ENCODE measurements at places on chromosomes 3 and 15.

- no peak for DNase-seq
Measured at GRCh38 chr15:27757052-27757451, 342.1 kb downstream of the OCA2 start.

GRCh38 chr3:50381383-50381782 is 22.1 kb upstream of the TMEM115 start:
- DNase-seq = no peak

DNA sequence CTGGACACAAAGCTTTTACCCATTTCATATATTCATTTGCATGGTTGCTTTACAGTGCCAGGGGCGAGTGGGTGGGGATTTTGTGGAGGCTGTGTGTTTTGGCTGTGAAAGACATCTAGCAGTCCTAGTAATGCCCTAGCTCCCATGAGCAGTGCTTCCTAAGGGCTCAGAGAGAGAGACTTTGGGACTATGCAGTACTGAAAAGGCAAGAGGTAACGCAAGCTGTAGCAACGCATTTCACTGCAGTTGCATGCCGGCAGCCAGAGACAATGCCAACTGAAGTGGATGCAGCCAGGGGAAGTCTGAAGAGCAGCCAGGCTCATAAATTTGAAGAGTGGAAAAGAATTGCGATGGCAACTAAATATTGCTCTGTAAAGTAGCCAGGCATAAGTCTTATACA is 27.4 kb upstream of the ATP10A start:
- DNase-seq = no peak

DNA sequence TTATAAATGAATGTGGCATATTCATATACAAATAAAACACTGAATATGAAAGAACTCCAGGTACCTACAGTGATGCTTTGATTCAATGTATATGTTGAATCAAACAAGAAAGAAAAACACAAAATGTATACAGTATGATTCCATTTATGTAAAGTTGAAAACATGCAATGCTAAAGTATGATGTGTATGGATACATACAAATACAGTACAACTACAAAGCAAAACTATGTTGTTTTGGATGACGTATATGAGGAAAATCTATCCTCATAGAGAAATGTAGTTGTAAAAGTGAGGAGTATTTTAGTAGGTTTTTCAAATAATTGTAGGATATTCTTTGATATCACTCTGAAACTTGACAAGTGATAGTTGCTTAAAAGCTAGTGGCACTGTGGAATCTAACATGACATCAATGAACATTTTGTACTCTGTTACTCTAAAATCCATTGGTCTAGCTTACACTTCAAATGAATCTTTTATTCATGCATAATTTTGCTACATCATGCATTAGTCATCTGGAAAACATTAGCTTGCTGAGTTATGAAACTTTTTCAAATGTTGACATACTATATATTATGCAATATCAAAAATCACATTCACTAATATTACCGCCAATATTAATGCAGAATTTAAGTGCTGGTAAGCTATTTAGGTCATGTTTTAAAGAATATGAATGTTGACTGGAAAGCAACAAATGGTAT is 278.1 kb upstream of the CHRNA7 start:
- no peak for DNase-seq

- DNase-seq = no peak
Measured at GRCh38 chr3:151262871-151263525, 15.3 kb downstream of the P2RY14 start.

- DNase-seq = no peak
Measured at GRCh38 chr3:150521463-150521862, 24.8 kb downstream of the SERP1 start.

DNA sequence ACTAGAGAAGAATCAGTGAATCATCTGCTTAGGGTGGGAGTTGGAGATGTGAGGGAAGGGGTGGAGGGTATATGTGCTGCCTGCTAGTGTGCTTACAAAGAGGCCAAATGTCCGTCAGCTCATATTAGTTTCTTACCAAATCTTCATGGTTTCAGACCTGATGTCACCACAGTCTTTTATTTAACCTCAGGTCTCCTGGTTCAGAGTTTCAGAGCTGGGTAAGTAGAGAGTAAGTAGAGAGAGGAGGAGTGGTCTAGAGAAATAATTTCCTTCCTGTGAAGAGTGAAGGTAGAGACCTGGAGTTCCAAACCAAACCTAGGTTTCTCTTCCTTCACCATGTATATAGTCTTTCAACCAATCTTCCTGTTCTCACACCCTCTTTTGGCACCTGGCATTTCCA is 17.5 kb upstream of the P2RY1 start:
- DNase-seq = no peak

- DNase-seq = no peak
Measured at GRCh38 chr3:27031476-27031875, 337.7 kb downstream of the NEK10 start.

DNA sequence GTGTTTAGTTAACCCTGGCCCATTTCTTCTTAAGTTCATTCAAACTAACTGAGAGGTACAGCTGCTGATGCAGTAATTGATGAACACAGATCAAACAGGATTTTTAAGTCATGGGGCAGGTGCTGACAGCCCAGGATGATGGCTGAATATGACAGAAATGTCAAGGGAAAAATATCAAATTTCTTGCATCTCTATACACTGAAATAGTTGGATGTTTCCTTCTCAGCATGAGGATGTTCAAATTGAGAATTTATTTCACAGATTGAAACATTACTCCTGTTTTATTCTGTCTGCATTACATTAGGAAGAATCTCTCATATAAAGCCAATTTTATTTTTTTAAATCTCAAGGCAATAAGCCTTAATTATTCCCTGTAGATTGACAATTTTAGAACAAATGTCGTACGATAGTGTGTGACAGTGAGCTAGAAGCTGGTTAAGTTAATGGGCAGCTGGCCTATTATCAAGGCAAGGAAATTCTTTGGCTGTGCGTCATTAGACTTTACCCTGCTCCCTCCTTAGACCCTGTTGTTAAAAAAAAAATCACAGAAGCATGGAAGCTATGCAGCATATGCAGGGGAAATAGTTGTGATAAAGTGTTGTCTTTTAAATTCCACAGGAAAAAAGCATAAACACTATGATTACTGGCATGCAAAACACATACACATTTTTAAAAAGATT is 183.8 kb upstream of the KCNMB2 start:
- peak; percentile 86 for DNase-seq

- DNase-seq = no peak
Measured at GRCh38 chr15:39124553-39125171, 456.2 kb upstream of the THBS1 start.

- DNase-seq = no peak
Measured at GRCh38 chr15:73906346-73907034, 19.8 kb upstream of the LOXL1 start.

GRCh38 chr15:66108483-66109265 is 144.9 kb downstream of the MEGF11 start:
- DNase-seq = no peak

DNA sequence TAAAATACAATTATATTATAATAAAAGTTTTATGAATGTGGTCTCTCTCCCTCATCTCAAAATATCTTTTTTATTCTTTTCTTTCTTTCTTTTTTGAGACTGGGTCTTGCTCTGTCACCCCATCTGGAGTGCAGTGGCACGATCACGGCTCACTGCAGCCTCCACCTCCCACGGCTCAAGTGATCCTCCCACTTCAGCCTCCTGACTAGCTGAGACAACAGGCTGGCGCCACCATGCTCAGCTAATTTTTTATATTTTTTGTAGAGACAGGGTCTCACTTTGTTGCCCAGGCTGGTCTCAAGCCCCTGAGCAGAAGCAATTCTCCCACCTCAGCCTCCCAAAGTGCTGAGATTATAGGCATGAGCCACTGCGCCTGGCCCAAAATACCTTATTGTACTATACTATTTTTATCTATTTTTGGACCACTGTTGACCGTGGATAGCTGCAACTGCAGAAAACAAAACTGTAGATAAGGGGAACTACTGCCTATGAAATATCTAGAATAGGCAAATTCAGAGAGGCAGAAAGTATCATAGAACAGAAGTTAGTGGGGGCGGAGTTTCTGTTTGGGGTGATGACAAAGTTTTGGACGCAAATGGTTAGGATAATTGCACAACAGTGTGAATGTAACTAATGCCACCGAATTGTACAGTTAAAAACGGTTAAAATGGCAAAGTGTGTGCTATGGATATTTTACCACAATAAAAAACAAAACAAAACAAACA is 66.6 kb downstream of the SLC12A8 start:
- no peak for DNase-seq

DNA sequence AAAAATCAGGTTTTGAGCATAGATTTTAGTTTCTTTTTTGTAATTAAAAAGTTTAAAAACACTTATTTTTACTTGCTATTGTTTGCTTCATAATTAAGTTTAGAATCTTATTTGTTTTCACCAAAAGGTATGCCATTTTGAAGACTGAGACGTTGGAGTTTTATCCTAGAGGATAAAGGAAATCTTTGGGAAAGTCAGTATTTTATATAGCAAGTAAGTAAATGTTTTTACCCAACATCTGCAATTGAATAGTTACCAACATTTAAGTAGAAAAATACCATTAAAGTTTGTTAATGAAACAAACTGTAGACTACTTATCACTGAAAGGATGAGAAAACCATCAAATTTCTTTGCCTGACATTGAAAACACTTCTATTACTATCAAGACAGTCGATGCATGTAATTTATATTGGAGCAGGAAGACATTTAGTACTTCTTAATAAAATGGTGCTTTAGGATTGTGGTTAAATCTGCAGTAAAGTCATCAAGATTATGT is 14.0 kb upstream of the CHD2 start:
- no peak for DNase-seq

DNA sequence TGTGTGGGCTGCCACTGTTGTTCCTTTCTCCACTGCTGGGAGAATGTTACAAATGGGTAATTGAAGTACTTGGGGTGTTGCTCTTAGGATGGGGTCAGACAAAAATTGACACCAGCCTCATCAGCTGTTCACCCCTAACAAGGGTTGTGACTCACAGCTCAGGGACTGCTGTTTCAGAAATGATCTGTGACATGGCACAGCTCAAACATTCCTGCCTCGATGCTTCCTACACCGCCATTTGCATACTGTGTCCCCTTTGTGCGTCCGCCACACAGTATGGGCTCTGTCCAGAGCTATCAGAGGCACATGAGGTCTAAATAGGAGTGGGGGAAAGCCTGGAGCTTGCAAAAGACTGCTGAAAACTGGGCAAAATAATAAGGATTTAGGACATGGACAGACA is 43.9 kb downstream of the CCNL1 start:
- DNase-seq = no peak

GRCh38 chr3:20078194-20078714 is 38.0 kb downstream of the KAT2B start:
- no peak for DNase-seq

DNA sequence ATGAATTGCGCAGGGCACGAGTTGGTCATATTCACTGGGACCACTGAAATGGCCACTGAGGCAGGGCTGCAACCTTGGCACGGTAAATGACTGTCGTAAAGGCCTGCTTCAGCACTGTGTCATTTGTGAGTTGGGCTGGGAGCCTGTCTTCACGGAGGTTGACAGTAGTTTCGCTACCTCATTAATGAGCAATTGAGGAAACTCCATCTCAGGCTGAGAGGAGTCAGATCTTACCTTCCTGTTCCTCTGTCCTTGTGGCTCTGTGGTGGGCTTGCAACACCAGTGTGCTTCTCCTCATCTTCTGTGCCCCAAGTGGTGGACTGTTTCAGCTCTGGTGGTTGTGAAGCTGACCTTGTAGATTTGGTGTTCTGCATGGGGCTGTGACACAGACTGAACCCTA is 80.1 kb upstream of the EIF1B start:
- DNase-seq = no peak

DNA sequence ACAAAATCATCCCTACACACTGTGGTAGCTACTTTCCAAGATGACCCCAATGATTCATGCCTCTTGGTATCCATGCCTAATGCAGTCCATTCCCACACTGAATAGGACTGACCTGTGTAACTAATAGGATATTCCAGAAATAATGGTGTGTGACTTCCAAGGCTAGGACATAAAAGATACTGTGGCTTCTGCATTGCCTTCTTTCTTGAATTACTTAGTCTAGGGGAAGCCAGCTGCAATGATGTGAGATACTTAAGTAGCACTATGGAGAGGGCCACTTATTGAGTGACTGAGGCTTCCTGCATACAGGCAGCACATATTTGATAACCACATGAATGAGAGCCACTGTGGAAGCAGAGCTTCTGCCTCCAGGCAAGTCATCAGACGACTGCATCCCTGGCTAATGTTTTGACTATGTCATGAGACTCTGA is 50.1 kb downstream of the NR1I2 start:
- DNase-seq = no peak

- no peak for DNase-seq
Measured at GRCh38 chr3:29141918-29142275, 139.0 kb upstream of the RBMS3 start.

- no peak for DNase-seq
Measured at GRCh38 chr3:184656829-184657681, 54.8 kb downstream of the MAGEF1 start.

GRCh38 chr3:61561374-61562041 is at the start of gene PTPRG:
Gene PTPRG (plus strand): TSS chr3:61561571. CDS start chr3:61562288, 717 bp downstream.
- DNase-seq = peak; percentile 81

GRCh38 chr3:24595796-24596195 is 101.1 kb upstream of the THRB start:
- no peak for DNase-seq

DNA sequence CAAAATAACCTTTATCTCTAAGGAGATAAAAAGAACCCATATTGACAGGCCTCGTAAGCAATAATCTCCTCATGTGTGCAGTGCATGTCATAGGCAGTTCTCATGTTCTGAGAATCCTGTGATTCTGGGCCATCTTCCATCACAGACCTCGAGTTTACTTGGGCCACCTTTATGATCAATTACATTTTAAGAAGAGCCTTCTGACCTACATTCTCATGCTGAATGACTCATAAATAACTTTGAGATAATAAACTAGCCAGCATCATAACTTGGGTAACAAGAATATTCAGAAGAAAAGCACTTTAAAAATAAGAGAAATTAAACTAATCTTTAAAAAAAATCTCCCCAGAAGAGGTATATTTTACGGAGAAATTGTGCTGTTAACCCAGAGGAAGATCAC is 310.7 kb upstream of the ZNF717 start:
- no peak for DNase-seq

GRCh38 chr15:58401276-58401675 is 30.5 kb upstream of the LIPC start:
- no peak for DNase-seq

DNA sequence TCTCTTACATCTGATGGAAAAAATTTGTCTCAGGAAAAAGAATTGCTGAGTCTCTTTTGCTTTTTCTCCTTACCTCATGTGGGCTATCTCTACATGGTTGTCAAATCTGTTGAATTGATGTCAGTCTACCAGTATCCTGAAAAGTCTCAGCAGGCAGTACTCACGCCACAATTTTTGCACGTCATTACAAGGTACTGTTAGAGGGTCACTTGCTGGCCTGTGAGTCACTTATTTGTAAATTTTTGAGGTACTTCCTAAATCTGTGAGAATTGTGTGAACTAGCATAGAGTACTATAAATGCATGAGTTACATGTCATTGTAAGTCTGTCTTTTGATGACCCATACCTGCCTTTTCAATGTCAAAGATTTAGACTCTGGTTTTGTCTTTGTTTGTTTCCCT is 15.9 kb downstream of the HPS3 start:
- no peak for DNase-seq

GRCh38 chr3:153978006-153978405 is 143.2 kb upstream of the ARHGEF26 start:
- DNase-seq = no peak

All from retinal pigment epithelial cell (primary cell).